ENCODE measurements at places on chromosomes 1 and 21.

DNA sequence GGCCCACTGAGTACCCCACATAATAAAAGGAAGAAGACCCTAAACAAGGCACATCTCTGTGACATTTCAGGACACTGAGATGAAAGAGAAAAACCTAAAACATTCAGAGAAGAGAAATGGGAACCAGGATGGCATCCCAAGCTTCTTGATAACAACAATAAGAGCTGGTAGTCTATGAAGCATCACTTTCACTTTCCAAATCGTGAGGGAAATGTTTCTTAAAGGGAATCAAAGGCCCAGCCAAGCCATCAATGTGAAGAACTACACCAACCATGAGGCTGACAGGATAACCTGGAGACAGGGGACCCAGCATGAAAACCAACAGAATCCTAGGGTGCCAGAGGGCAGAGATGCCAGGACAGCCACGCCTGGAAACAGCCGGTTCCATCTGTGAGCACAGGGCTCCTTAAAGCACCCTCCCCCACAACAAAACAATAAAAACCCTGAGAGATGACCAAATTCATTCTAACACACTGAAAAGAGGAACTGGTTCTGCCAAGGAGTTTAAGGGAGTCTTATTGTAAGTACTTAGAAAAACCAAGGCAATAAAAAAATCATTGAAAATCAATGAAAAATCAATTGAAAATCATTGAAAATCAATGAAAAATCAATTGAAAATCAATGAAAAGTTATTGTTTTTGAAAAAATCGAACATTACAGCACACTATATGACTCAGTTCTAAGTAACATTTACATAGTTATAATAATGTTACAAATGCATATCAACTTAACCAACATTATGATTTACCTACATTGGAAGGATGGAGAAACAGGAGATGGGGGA, 141.5 kb upstream of the ERG start:
- no peak for DNase-seq

GRCh38 chr1:23807453-23807852, 6.9 kb upstream of the GALE start:
- no peak for DNase-seq

GRCh38 chr1:117173691-117174090, 37.0 kb downstream of the VTCN1 start:
- no peak for DNase-seq

- DNase-seq: no peak
Measured at GRCh38 chr1:182507685-182508084, 57.7 kb downstream of the RGSL1 start.

GRCh38 chr1:67051196-67051595, 2.8 kb downstream of the SLC35D1 start:
- DNase-seq: no peak

- no peak for DNase-seq
Measured at GRCh38 chr1:246742396-246742795, 18.2 kb downstream of the SCCPDH start.

DNA sequence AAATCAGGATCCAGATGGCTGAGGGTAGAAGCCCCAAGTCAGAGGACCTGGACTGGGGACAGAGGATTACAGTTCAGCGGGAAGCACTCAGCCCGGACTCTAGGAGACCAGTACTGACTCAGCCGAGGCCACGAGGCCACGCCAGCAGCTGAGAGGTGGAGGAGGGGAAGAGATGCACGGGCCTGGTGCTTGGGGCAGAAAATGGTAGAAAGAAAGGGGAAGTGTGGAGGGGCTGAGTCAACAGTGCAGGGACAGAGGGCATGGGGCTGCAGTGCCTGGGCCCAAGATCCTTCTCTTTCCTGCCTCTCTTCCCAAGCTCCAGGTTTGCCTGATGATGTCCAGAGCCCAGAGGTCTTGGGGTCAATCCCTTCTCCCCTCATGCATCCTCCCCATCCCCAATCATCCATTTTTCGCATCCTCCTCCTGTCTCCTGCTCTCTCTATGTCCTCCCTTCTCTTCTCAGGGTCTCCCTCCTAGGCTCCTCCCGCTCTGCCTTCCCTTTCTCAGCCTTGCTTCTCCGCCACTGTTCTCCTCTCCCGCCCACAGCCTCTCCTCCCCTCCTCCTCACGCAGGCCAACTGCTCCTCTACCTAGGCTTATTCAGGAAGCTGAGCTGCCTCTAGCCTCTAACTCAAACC, 7.7 kb downstream of the ARHGEF2 start:
- DNase-seq: peak; percentile 65

- DNase-seq: no peak
Measured at GRCh38 chr1:39828734-39829133, 40.1 kb upstream of the BMP8B start.

DNA sequence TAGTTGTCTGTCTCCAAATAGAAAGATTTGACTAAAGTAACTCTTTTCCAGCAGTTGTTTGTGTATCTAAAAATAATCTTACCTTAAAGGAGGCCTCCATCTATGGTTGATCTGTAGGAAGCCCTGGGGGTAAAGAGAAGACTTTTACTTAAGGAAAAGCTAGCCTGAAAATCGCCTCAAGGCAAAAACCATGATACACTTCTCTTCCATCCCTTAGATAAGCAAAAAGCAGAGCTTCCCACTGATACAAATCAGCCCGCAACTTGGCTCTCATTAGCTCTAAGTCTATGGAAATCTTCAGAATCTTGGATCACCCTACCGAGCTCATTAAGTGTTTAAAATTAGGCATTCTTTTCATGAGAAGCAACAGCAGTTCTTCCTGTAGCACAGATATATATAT, 576.9 kb upstream of the PTBP2 start:
- DNase-seq: no peak

DNA sequence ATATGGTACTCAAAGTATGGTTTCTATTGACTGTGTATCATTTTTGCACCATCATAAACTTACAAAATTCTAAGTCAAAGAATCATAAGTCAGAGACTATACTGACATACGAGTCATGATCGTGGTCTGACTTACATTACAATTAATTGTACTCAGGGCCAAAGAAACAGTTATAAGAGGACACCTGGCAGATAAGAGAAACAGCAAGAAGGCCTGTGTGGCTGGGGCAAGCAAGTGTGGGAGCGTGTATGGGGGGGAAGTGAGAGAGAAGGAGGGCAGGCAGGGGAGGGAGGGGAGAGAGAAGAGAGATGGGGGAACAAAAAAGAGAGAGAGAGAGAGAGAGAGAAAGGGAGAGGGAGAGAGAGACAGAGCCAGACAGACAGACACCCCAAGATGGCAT, 70.9 kb downstream of the RERE start:
- no peak for DNase-seq

- no peak for DNase-seq
Measured at GRCh38 chr1:91541918-91542533, 41.4 kb downstream of the CDC7 start.

DNA sequence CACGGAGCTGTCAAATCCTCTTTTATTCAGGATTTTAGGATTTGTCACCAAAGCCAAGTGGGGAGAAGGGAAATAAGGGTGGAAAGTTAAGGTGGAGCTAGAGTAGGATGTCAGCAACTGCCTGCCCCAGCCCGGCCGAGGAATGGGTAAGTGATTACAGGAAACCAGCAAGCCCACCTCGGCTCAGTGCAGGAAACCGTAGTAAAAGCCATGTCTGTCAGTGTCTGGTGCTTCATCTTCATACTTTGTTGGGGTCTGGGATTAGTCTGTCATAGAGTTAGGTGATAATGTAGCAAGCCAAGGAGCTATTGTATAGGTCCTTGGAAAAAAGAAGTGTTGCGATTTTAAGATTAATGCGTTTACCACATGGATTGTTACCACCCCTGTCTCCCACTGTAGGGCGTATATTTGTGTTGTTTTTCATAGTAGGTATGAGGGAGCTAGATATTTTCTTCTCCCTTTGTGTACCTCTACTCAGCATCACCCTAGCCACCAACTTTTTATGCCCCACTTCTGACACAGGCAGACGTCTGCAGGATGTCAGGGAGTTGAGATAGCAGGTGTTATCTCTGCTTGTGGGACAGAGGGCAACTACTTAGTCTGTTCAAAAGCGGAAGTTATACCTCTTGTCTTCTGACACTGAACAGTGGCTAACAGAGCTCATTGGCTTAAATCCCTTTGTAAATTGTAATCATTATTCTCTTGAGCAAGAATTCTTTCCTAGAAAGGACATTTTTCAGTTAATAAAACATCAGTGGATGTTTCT, 253.7 kb downstream of the HHAT start:
- DNase-seq: no peak

GRCh38 chr1:184368354-184368753, 18.5 kb upstream of the C1orf21 start:
- no peak for DNase-seq

- DNase-seq: peak; percentile 62
Measured at GRCh38 chr21:36079010-36079649, 9.3 kb downstream of the CBR1 start.

DNA sequence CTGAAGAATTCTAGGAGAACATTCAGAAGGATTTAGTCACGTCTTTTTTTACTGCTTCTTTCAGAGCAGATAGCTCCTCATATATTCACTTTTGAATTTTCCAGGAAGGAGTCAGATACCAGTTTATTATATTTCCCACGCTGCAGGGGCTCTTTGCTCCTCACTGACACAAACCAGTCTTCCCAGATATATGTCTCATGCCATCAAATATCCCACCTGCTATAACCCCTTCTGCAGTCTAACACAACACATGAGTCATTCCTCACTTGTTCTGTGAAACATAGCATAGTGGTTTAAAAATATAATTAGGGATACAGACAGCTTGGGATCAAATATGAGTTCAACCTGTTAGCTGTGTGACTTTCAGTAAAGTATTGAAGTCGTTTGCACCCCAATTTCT, 251.7 kb upstream of the DPYD start:
- DNase-seq: no peak

- DNase-seq: no peak
Measured at GRCh38 chr1:240090957-240091600, 604 bp upstream of the FMN2 start.

DNA sequence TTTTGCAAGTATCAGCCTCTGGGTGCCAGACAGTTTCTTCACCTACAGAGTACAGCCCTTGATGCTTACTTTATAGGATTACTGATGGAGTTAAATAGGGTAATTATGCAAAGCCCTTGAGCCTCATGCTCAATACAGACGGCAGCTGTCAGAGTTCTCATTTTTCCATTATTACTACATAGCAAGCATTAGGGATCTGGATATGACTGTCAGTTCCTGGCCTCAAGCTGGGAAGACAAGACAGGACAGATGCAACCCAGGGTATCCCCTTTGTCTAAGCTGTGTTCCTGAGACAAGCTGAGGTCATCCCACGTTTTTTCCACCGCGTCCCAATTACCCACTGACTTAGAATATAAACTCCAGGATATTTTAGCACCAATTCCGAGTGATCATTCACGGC, 94.4 kb downstream of the SLC35F3 start:
- DNase-seq: no peak

GRCh38 chr1:46817814-46818213, 19.0 kb downstream of the CYP4B1 start:
- DNase-seq: no peak

GRCh38 chr1:118136187-118136941, 48.7 kb downstream of the SPAG17 start:
- no peak for DNase-seq

DNA sequence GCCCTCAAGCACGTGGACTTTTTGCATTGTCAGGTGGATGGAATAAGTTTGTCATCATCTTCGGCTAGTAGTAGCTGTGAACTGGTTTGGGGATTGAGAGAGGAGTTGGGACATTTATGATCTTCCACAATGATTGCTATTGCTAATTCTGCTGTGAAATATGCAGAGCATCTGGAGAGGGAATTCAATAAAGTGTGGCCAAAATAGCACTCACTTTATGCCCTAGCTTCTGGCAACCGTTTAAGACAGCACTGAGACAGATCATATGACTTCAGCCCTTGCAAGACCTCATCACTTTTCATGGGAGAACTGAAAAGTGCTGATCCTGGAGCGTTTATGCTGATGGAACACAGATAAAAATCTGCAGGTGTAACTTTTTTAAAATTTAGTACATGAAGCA, 360.8 kb downstream of the GPATCH2 start:
- DNase-seq: no peak

DNA sequence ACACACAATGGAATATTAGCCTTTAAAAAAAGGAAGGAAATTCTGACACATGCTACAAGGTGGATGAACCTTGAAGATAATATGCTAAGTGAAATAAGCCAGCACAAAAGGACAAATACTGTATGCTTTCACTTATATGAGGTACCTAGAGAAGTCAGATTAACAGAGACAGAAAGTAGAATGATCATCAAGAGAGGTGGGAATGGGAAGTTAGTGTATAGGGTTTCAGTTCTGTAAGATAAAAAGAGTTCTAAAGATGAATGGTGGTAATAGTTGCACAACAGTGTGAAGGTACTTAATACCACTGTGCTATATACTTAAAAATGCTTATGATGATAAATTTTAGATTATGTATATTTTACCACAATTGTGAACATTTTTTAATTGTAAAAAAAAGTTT, 7.2 kb downstream of the RPAP2 start:
- no peak for DNase-seq

DNA sequence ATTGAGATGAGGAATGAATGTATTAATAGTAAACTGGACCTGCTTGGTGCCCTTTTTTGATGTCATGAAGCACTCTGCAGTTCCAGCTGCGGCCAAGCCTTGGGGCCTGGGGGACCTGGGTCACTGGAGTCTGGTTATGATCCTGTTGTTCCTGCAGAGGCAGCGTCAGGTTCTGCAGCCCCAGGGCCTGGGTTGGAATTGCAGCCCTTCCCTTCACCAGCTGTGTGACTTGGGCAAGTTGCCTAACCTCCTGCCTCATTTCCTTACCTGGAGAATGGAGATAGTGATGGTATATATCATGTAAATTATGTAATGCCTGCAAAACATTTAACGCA, 9.1 kb upstream of the ATP5PO start:
- peak; percentile 63 for DNase-seq

DNA sequence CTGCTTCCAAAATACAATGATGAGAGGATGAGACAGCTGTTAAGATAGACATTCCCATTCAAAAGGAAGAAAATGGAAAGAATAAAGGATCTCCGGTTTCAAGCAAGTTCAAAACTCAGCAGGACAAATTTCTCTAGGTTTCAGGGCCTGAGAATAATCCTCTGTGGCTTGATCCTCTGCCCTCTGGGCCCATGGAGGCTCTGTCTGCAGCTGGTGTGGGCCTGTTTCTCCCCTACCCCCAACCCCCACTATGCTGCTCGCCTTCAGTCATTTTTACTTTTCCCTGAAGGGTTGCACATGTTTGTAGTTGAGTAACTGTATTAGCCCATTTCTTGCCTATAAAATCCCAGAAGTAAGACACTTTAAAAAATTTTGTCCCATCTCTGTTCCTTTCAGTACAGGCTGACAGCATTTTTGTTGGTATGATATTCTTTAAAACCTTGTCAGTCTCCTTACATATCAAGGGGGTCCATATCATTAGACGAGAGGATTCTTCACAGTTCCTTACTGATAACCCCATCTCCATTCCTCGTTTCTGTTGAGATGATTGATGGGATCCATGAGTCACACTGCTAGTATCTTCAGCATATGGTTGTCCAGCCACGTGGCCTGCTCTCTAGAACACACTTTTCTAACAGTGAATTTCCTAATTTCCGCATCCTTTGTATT, 10.5 kb downstream of the ZMYM4 start:
- no peak for DNase-seq
